ENCODE measurements at places on chromosomes 5 and 9. TPM values are rescaled to one million over a fixed set of nuclear protein-coding genes. Genes with fewer than 3 reads are reported as not detected.

DNA sequence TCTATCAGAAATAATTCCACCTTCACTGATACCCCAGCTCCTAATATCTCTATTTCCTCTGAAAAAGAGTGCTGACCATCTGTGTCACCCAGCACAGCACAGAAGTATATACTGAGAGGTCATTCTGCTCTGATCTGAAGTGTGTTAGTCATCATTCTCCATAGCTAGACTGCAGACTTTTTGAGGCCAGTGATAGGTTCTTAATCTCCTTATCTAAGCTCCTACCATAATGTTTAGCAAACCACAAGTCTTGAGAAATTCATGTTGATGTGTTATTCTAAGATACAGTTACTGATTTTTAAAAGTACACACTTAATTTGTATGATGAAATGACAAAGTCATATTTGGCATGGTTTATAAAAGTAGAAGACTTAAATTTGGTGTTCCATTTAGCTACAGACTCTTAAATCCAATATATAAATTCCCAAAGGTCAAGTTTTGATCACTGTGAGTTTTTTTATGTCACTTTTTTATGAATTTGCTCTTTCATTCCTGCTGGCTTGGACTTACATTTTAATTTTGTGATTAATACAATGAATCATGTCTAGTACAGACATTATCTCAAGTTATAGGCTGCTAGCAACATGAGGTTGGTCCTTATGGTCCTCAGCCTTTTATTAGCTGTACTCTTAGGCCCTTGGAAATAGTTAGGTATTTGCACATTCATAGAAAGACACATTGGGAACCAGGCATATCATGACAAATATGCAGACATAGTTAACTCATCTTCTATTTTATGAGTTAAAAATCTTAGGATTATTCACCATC, 380.8 kb downstream of the EBF1 start:
- no peak for DNase-seq

GRCh38 chr9:133717113-133718031, 20.8 kb downstream of the SARDH start:
- DNase-seq: no peak

DNA sequence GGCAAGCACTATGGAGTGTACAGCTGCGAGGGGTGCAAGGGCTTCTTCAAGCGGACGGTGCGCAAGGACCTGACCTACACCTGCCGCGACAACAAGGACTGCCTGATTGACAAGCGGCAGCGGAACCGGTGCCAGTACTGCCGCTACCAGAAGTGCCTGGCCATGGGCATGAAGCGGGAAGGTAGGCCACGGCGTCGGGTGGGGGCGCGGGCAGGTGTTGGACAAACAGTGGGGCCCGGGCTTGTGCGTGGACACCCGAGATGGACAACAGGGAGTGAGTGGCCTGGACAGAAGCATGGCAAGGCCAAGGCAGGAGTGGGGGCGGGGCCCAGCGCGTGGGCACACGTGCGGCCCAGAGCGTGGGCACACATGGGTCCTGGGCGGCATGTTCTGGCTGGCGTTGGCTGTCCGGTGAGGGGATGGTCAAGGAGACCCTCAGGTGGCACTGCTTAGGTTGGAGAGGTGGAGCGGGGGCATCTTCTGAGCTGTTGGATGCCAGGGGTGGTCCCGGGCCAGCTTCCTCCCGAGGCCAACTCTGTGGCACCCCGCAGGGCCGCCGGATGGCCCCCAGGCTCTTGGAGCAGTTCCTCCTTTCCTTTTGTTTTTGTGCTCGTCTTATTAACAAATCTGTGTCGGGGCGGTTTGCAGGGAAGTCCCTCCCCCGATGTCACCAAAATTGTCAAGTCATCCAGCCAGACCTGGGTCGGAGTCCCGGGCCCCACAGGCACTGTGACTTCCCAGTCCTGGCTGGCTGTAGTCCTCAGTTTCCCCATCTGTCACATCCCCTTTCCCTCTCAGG, 82.9 kb downstream of the RXRA start:
- no peak for DNase-seq

- DNase-seq: no peak
These were observed 13.4 kb upstream of the FAM163B start for GRCh38 chr9:133622555-133622954.

DNA sequence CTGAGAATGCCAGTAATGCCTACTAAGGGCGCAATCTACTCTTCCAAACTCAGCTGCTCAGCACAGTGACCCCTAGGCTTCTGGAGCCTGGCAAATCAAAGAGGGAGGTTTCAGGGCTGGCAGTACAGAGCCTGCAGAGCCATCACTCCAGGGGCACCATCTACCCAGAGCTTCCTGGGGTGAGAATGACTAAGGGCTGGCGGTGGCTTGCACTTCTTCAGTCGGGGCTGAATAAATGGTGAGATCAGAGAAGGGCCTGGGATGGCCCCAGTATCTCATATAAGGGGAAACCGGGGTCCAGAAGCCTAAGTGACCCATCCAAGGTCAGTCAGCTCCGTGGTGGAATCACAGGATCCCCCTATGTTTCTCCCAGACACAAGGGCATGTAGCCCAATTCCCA, 5.3 kb downstream of the SH3PXD2B start:
- DNase-seq: no peak

TPD52L3 gene
- total RNA-seq: not detected

OR1J2 gene
- total RNA-seq: not detected

DNA sequence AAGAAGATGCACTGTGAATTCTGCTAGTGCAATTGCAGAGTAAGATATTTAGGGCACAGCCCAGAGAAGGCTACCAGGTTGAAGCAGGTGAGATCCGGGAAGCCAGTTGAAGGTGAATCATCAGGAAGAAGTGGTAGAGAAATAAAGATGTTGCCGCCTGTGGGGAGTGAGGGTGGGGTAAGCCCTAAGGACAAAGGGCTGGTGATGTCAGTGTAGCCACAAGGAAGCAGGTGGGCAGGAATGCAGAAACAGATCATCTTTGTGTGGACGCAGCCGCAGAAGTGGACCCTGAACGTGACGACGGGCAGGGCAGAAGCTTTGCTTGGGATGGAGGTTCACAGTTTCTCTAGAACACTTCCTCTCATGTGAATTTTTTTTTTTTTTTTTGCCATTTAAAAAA, 164.2 kb downstream of the ACTL7B start:
- no peak for DNase-seq

IRGM gene
- total RNA-seq: not detected

TAF1L gene
- total RNA-seq: not detected

DNA sequence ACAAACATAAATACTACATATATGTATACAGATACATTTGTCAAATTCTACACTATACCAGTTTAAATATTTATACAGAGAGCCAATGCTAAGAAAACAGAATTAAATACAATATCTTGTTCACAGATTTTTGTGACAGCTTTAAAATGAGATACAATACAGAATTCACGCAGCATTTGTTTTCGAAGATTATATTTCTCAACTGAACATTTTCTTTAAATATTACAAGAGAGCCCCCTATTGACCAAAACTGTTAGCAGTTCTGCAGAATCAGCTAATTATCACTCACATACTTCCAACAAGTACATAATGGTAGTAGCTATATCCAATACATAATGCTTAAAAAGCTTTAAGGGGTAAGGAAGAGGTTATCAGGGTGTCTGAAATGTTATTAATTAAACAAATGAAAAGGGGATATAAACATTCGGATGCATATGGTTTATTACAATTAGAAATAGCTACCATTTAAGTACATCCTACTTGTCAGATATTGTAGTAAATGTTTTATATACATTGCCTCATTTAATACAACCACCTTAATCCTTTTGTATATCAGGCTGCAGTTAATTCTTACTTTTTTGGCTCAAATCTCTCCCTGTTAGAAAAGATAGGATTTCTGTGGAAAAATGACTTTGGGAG, 31.7 kb downstream of the ZDHHC21 start:
- no peak for DNase-seq

GADD45G gene
- 4.8 TPM for total RNA-seq

GRCh38 chr5:35133186-35133585, 85.4 kb upstream of the AGXT2 start:
- no peak for DNase-seq

GRPEL2 gene
- 5.5 TPM for total RNA-seq

DNA sequence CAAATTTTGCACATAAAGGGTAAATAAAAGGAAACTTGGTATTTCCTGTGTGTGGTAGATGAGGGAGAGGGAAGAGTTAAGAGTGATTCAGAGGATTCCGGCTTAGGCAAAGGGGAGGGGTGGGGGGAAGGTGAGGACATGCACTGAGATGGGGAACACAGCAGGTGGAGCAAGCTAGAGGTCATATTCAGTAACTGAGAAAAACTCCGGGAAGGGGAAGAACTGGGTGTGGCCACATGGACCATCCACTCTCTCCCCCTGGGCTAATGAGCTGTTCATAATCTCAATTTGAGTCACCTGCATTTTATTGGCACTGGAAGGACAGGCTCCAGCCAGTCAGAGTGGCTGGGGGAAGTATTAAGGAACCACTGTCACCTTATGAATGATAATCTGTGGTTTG, 45.1 kb upstream of the UGCG start:
- peak; percentile 56 for DNase-seq

GRCh38 chr5:6703806-6704205, 9.4 kb upstream of the TENT4A start:
- no peak for DNase-seq

DNA sequence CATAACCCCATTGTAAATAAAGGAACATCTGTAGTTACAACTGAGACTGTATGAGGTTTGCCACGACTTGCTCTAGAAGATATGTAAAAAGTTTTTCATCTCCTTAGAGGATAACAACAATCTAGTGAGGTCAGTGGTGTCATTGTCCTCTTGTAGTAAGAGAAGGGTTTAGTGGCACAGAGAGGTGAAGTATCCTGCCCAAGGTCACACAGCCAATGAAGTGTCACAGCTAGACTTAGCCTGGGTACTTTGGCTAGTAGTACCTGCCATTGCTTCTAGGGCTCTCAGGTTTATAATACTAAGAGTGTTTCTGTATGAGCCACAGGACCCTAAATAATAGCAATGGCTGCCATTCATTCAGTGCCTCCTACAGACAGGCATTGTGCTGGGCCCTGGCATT, 13.8 kb downstream of the CCDC180 start:
- no peak for DNase-seq

DNA sequence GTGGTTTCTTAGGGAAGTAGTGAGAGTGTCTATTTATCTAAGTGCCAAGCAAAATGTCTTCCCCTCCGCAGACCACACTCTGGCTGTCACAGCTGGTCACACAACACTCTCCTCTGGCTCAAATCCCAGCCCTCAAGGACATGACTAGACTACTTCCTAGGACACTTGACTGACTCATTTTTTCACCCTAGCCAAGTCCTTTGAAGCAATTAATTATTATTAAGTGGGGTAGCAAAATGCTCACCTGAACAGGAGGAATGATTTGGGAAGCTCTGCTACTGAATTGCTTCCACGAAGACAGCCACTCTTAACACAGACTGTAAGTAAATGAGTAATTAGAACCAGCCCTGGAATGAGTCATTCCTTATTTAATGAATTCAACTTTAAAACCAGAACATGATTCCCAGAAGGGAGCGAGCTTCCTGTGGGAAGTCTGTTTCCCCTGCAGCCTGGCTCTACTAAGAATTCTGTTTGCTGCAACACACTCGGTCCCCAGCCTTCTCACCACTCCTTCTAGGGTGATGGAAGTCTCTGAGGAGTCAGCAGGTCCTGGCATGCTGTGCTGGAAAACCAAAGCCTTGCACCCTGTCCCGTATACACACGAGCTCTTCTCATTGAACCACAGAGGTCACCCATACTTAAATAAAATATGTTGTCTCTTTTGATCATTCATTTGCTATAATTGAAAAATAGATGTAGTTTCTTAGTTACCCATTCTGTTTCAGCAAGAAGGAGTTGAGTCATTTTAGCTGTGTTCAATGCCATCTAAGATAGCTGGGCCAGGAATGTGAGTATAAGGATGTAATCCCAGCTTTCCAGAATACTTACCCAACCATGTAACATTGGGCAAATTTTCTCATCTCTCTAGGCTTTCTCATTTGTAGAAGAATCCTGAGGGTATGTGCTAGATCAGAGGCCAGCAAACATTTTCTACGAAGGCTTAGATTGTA, 218.6 kb upstream of the RASEF start:
- peak; percentile 83 for DNase-seq

DNA sequence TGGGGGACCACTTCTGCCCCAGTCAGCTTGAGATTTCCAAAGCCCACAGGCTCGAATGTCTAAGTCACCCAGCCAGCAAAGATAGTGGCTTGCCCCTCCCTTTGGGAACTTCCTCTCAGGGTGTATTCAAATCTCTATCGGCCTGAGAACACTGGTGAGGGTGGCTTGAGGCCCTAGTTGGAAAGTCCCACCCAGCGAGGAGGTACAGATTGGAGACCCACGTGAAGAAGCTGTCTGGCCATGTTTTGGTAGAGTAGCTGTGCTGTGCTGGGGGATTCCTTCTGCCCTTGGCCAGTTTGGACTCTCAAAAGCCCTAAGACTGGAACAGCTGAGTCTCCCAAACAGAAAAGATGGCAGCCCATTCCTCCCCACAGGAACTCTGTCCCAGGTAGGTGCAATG, 172.7 kb upstream of the RIOK2 start:
- no peak for DNase-seq

SMIM32 gene
- total RNA-seq: not detected

LOX gene
- total RNA-seq: 60.5 TPM

DNA sequence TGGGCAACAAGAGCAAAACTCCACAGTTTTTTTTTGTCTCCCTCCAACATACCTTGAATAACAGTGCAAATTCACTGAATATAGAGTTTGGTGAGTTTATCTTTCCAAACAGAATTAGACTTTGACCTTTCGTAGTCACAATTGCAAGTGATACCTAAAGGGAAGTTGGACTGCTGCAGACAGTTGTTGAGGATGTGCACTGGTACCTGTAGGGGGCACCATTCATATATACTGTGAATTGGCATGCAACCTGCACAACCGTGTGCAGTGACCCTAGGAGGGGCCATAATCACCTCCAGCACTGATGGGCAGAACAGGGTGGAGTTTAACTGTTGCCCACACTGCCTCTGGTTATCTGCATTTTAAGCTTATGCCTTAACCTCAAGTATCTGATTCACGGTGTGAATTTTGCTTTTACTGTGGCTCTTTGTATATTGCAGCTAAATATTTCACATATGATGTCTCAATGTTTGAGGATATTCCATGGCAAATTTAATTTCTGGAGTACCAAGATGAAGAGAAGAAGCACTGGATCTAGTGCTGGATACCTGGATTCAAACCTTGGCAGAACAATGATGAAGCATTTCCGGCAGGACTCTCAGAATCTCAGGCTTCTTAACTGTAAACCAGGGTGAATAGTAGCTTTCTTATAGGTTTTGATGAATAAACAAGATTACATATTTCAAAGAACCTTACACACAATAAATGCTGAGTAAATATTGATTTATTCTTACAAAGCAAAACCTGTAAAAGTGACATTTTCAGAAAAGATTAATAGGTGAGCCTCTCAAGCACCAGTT, 144.3 kb downstream of the ACTBL2 start:
- DNase-seq: peak; percentile 63
